ENCODE measurements at places on chromosomes 4 and X. TPM values are rescaled to one million over a fixed set of nuclear protein-coding genes. Genes with fewer than 3 reads are reported as not detected.
A peak's percentile ranks its signal among the peaks of the same experiment; 100 is the strongest.

Gene COL25A1
- 2.1 TPM for total RNA-seq

Gene VEGFC
- 6.2 TPM for total RNA-seq

DNA sequence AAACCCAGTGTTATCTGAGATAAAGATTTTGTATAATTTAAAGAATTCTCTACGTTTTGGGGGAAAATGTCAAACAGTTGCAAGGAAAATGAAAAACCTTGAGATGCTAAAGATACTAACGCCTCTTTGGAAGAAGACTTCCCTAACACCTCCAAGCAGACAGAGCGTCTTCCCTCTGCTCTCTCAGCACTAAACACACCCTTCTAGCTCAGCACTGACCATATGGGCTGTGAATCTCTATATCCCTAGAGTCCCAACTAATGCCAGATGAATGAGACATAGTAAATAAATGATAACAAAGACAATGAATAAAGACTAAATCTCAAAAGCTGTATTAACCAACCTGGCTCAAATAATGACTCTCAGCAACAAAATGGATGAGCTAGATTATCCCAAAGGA, 13.3 kb downstream of the FUNDC1 start:
- H3K36me3 ChIP-seq, result no peaks in the 10 kb centered on the region
- no peaks in the 10 kb centered on the region for H3K27me3 ChIP-seq
- no peak for DNase-seq
- H3K27ac ChIP-seq, result no peak overlapping the region
- H3K4me3 ChIP-seq, result no peak overlapping the region

DNA sequence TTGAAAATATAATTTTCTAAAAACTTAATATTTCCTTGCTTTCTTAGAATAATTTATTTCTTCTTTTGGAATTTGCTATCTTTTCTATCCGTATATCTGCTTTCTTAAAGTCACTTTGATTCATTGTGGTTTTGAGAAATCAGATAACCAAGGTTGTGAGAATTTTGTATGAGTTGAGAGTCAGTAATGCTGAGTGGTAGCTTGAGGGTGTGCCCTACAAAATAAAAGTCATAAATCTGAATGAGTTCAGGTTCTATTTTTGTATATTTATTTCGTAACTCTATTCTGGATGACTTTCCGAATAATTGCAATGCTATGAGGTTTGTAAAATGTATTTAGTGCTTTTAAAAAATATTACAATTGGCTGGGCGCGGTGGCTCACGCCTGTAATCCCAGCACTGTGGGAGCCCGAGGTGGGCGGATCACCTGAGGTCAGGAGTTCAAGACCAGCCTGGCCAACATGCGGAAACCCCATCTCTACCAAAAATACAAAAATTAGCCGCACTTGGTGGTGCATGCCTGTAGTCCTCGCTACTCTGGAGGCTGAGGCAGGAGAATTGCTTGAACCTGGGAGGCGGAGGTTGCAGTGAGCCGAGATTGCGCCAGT, 8.9 kb downstream of the COPS4 start:
- H3K27me3 ChIP-seq, result no peaks in the 10 kb centered on the region
- peaks cover 6% of the 10 kb centered on the region for H3K4me1 ChIP-seq
- H3K27ac ChIP-seq, result no peak overlapping the region

- no peak for DNase-seq
- no peaks in the 10 kb centered on the region for H3K4me1 ChIP-seq
- H3K4me3 ChIP-seq, result no peak overlapping the region
- no peaks in the 10 kb centered on the region for H3K36me3 ChIP-seq
- H3K27me3 ChIP-seq, result peaks cover 28% of the 10 kb centered on the region
Measured at GRCh38 chrX:101287402-101287801, 3.7 kb downstream of the TAF7L start.

DNA sequence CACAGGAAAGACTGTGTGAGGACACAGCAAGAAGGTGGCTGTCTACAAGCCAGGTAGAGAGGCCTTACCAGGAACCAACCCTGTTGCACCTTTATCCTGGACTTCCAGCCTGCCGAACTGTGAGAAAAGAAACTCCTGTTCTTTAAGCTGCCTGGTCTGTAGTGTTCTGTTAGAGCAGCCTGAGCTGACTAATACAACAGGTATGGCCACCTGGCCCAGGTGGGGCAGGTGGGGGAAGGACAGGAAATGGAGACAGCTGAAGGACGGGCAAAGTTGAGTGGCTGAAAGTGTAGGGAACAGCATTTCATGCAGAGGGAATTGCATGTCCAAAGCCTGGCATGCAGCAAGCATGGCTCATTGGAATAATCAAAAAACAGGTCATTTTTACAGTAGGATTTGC, 35.1 kb downstream of the CYTL1 start:
- H3K4me1 ChIP-seq, result no peaks in the 10 kb centered on the region
- no peak overlapping the region for H3K27ac ChIP-seq
- no peak for DNase-seq
- H3K36me3 ChIP-seq, result no peaks in the 10 kb centered on the region

DNA sequence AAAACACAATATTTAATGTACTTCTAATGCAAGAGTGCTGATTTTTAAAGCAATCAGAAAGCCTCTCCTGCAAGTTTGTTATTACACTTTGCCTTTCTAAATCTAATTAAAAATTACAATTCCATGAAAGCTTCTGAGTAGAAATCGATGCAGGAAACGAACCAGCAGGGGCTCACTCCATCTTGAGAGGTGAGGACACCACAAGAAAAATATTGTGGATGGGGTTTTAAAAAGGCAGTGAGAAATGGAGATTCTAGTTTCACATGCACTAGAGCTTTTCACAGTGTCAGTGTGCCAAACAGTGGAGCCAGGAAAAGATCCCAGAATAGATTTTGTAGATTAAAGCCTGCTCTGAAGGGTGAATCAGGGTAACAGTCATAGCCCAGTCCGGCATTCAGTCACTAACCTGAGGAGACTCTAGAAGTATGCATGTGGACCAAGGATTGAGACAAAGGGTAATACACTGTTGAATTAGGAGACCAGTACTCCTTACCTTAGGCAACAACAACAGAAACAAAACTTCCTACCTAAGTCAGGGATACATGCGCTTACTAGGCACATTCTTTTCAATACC, 362.3 kb downstream of the NAF1 start:
- H3K4me3 ChIP-seq, result no peak overlapping the region
- no peaks in the 10 kb centered on the region for H3K4me1 ChIP-seq
- no peak for DNase-seq
- H3K27ac ChIP-seq, result no peak overlapping the region

- H3K27ac ChIP-seq, result peak overlapping the region; percentile 47
- H3K27me3 ChIP-seq, result no peaks in the 10 kb centered on the region
- H3K4me1 ChIP-seq, result peaks cover 12% of the 10 kb centered on the region
Measured at GRCh38 chr4:10019521-10020051, 1.7 kb downstream of the SLC2A9 start.

DNA sequence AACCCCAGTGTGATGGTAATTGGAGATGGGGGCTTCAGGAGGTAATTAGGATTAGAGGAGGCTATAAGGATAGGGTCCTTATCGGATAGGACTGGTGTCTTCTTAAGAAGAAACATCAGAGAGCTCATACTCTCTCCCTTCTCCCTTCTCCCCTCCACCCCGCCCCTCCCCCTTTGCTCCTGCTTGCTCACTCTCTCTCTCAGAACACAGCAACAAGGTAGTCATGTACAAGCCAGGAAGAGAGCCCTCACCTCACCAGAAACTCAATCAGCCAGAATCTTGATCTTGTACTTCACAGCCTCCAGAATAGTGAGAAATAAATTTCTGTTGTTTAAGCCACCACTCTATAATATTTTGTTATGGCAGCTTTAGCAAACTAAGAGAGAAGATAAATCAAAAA, 4.5 kb downstream of the DDX60L start:
- H3K27ac ChIP-seq, result no peak overlapping the region
- no peaks in the 10 kb centered on the region for H3K36me3 ChIP-seq
- DNase-seq, result no peak
- H3K27me3 ChIP-seq, result no peaks in the 10 kb centered on the region

Gene LRRC66
- total RNA-seq, result 0.44 TPM

- H3K36me3 ChIP-seq, result peaks cover 21% of the 10 kb centered on the region
- H3K4me3 ChIP-seq, result no peak overlapping the region
- no peaks in the 10 kb centered on the region for H3K27me3 ChIP-seq
- H3K27ac ChIP-seq, result no peak overlapping the region
- peaks cover 8% of the 10 kb centered on the region for H3K4me1 ChIP-seq
Measured at GRCh38 chr4:3415471-3416141, 26.2 kb upstream of the HGFAC start.

Gene CDS1
- 17.8 TPM for total RNA-seq

Gene MAGED4B
- 5.5 TPM for total RNA-seq

Gene STS
- total RNA-seq, result 3.4 TPM

Gene MUC7
- not detected for total RNA-seq

GRCh38 chrX:53281963-53282695, 745 bp upstream of the IQSEC2 start:
- DNase-seq, result peak; percentile 14
- no peaks in the 10 kb centered on the region for H3K36me3 ChIP-seq
- H3K27me3 ChIP-seq, result peaks cover 13% of the 10 kb centered on the region
- peaks cover 7% of the 10 kb centered on the region for H3K4me1 ChIP-seq

Gene BST1
- 8.3 TPM for total RNA-seq

Data from adrenal gland (tissue), 19 donors.